ENCODE measurements at places on chromosomes 12 and 14.

- H3K4me1 ChIP-seq, result peaks cover 24% of the 10 kb centered on the region
- DNase-seq, result peak; percentile 58
- no peaks in the 10 kb centered on the region for H3K27me3 ChIP-seq
- no peak overlapping the region for H3K4me3 ChIP-seq
- H3K27ac ChIP-seq, result peak overlapping the region; percentile 75
These were observed 28.6 kb upstream of the CACNA2D4 start for GRCh38 chr12:1947081-1947480.

- no peaks in the 10 kb centered on the region for H3K27me3 ChIP-seq
- H3K4me3 ChIP-seq, result no peak overlapping the region
- peak overlapping the region; percentile 93 for H3K27ac ChIP-seq
- peaks cover 30% of the 10 kb centered on the region for H3K4me1 ChIP-seq
- DNase-seq, result no peak
These were observed 23.0 kb downstream of the NCOR2 start for GRCh38 chr12:124544311-124544970.

DNA sequence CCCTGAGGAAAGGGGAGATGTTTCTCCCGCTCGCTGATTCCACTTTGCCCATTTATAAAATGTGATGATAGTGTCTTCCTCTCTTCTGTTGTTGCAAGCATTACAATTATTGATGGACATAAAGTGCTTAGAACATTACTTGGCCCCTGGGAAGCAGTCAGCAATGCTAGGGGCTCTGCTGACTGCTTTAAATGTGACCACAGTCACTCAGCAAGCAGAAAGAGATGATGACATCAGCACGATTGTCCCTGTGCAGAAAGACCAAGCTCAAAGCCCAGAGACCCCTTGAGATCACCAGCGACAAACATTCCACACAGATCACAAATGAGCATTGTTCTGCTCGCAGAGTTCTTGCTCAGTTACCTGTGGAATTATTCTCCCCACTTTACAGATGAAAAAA is 26.5 kb downstream of the TUNAR start:
- H3K4me1 ChIP-seq, result no peaks in the 10 kb centered on the region
- H3K4me3 ChIP-seq, result no peak overlapping the region
- peaks cover 6% of the 10 kb centered on the region for H3K27me3 ChIP-seq
- DNase-seq, result no peak
- H3K36me3 ChIP-seq, result no peaks in the 10 kb centered on the region

- no peaks in the 10 kb centered on the region for H3K36me3 ChIP-seq
- H3K4me1 ChIP-seq, result no peaks in the 10 kb centered on the region
- H3K27ac ChIP-seq, result no peak overlapping the region
- no peak overlapping the region for H3K4me3 ChIP-seq
These were observed 92.4 kb upstream of the TSPAN8 start for GRCh38 chr12:71250166-71250565.

- H3K27ac ChIP-seq, result no peak overlapping the region
- no peak overlapping the region for H3K4me3 ChIP-seq
- no peak for DNase-seq
- H3K27me3 ChIP-seq, result no peaks in the 10 kb centered on the region
- no peaks in the 10 kb centered on the region for H3K4me1 ChIP-seq
These were observed 126.9 kb upstream of the RBM19 start for GRCh38 chr12:114092981-114093380.

- no peaks in the 10 kb centered on the region for H3K27me3 ChIP-seq
- H3K27ac ChIP-seq, result no peak overlapping the region
- DNase-seq, result peak; percentile 71
- H3K36me3 ChIP-seq, result no peaks in the 10 kb centered on the region
- H3K4me1 ChIP-seq, result peaks cover 16% of the 10 kb centered on the region
- no peak overlapping the region for H3K4me3 ChIP-seq
These were observed 1117.6 kb upstream of the TMEM132C start for GRCh38 chr12:127149226-127149964.
